Activated T-cell treated with anti-CD3 and anti-CD28 coated beads, Interleukin-2, amount 50 U/mL, for 4 hours (primary cell): ENCODE measurements at places on chromosomes 7 and 10. TPM values are rescaled to one million over a fixed set of nuclear protein-coding genes. Genes with fewer than 3 reads are reported as not detected.

Gene PLPP4
- total RNA-seq: not detected

Gene SCIN
- total RNA-seq: 0.08 TPM

- no peak for DNase-seq
Measured at GRCh38 chr7:114141415-114141814, 222.6 kb upstream of the PPP1R3A start.

Gene MEOX2
- not detected for total RNA-seq

DNA sequence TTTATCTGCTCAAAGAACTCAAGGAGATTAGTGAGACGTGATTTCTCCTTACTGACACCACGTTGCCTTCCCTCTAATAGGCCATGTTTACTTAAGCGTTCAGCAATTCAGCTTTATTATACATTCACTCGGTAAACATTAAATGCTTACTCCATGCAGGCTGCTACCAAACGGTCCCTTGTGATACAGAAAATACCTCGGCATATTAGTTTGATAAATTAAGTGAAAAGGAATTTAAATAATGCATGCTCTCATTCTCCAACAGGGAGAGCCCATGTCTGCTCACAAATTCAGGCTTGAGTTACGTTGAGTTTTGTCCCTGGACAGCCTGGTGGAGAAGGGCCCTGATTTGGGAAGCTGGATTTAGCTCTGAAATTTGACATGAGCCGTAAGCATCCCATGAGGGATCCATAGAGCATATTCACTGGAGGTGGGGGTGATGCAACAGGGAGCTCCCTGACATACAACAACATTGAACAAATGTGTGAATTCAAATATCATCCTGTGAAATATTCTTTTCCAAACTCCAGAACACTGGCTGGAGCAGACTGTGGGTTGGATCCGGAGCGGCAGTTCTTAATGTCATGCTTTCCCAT, 86.3 kb downstream of the TBXAS1 start:
- DNase-seq: no peak

Gene NPSR1
- total RNA-seq: not detected

GRCh38 chr10:31582365-31583052, 263.5 kb downstream of the ZEB1 start:
- DNase-seq: no peak

GRCh38 chr7:140546947-140547346, 67.6 kb upstream of the MKRN1 start:
- no peak for DNase-seq

GRCh38 chr7:139648941-139649425, 125.5 kb downstream of the CLEC2L start:
- no peak for DNase-seq

DNA sequence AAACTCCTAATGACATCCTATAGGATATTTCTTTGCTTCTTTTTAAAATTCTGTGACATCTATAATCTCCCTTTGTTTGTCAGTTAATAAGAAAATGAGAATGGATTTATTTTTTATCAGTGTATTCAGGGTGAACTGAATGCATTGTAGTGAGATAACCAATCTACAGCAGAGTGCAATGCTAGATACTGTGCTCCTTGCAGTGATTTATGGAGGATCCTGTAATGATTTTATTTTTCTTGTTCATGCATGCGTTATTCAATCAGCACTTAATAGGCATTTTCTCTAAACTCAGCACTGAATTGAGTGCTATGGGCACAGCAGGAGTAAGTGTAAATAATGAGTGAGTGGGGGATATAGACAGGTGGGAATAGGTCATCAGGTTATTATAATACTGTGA, 253.9 kb downstream of the CDK14 start:
- DNase-seq: no peak

DNA sequence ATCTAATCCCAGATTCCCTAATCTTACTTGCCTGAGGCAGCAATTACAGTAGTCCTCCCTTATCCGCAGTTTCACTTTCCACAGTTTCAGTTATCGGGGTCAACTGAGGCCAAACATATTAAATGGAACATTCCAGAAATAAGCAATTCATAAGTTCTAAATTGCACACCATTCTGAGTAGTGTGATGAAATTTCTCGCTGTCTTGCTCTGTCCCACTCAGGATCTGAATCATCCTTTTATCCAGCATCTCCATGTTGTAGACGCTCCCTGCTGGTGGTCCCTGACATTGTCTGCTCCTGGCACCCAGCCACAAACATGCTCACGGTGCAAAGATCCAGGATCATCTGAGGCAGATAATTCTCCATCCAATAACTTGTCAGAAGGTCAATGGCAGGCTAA, 128.7 kb upstream of the CXCL12 start:
- DNase-seq: no peak

GRCh38 chr7:149053384-149053783, 25.1 kb upstream of the PDIA4 start:
- DNase-seq: no peak
